ENCODE measurements at places on chromosomes 1 and 21.
A peak's percentile ranks its signal among the peaks of the same experiment; 100 is the strongest.

- DNase-seq: no peak
Observed at GRCh38 chr1:11564237-11564636, 85.3 kb downstream of the DISP3 start.

GRCh38 chr1:206770531-206771337 is at the start of gene IL19:
Gene IL19 (plus strand): TSS chr1:206770773. CDS start chr1:206836663, 65,890 bp downstream.
- no peak for DNase-seq

GRCh38 chr1:53332186-53332564 is 4.3 kb upstream of the LRP8 start:
- no peak for DNase-seq

DNA sequence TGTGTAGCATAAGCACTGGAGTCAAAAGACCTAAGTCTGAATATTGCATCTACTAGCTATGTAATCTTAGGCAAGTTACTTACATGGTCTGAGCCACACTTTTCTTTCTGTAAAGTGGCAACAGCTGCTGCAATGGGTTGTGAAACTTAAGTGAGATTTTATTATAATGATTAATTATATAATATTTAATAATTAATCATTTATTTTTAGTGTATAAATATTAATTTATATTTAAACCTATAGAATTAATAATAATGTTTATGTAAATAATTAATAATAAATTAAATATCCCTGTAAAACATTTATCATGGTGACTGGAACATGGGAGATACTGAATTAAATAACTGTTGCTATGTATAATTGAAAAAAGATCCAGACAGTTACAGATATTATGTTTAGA is 180.3 kb downstream of the LRRC40 start:
- DNase-seq: no peak

DNA sequence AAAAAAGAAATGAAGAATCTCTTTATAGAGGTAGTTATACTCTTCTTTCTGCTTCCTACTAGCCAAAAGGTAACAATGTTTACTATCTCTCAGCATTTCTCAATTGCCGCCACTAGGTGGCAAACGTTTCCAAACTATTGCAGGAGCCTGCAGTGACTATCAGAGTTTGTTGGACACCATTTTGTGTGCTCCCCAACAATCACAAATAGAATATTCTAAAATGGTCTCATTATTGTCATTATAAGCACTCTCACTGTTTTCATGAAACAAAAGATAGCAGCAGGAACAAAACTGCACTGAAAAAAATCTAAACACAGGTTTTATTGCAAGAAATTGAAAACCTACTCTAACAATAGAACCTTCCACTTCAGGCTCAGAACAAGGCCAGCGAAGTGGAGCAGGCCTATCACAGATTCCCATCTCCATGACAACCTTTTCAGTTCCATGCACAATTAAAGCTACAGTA is 83.9 kb upstream of the PLPPR4 start:
- peak; percentile 92 for DNase-seq

DNA sequence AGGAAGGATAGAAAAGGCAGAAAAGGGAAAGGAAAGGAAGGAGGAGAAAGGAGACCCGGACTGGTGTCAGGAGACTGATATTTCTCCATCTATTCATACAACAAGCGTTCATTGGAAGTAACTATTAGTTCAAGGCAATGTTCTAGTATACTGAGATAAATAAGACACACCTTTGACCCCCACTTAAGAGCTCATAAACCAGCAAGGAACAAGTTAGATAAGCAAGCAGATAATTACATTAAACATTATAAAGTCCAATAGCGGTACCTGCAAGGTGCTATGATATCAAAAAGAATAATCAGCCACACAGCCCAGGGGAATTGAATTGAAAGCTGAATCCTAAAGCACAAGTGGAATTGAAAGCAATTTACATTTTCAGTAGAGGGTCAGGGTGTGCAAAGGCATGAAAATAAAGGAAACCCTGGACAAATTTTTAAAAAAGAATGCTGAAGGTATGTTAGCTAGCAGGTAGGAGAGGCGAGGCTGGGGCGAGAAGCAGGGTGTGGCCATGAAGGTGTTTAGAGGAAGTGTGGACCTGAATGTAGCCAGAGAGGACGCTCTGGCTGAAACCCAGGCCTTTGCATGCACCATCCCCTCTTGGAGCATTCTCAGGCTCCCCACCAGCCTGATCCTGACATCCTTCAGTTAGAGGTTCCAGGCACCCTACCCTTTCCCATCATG is 200.0 kb downstream of the SETD4 start:
- DNase-seq: no peak

GRCh38 chr1:48644905-48645605 is 131.6 kb downstream of the BEND5 start:
- peak; percentile 63 for DNase-seq

- DNase-seq: no peak
Observed at GRCh38 chr1:47631411-47631995, 193.7 kb downstream of the FOXD2 start.

GRCh38 chr21:45423968-45424853 is 19.2 kb downstream of the COL18A1 start:
- DNase-seq: no peak

DNA sequence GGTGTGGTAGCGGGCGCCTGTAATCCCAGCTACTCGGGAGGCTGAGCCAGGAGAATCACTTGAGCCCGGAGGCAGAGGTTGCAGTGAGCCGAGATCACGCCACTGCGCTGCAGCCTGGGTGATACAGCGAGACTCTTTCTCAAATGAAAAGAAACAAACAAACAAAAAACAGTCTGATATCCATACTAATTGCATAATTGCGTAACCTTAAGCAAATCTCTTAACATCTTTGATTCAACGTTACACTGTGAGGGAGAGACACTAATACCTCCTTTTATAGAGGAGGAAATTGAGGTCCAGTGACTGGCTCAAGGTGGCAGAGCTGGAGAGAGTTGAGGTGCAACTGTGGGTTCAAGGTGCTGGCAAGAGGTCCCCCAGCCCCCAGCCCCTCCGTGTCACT is 12.6 kb upstream of the COX20 start:
- DNase-seq: no peak

GRCh38 chr1:211522804-211523203 is 30.8 kb upstream of the RD3 start:
- DNase-seq: no peak

DNA sequence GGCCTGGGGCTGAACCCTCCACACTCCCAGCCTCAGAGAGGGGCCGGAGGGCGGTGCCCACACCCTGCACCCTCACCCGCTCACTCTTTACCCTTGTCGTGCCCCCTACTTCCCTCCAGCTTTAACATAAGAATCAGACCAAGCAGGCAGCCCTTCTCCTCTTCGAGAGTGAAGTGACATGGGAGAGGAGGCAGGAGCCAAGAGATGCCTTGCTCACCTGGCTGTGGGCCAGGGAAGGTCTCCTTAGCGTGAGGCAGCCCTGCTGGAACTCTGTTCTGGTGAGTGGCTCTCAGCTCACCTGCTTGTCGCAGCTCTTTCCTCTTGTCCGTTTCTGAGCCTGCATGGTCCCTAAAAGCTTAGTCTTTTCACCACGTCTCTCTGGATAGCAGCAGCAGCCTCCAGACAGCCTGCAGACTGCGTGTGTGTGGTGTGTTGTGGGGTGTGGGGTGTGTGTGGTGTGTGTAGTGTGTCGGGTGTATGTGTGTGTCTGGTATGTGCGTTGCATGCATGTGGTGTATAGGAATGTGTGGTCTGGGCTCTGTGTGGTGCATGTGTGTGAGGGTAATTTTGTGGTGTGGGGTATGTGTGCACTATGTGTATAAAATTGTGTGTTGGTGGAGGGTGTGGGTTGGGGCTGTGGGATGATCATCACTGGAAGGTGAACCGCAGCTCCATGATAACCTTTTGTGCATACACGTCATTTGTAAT is 86.7 kb downstream of the CCDC185 start:
- DNase-seq: peak; percentile 76

DNA sequence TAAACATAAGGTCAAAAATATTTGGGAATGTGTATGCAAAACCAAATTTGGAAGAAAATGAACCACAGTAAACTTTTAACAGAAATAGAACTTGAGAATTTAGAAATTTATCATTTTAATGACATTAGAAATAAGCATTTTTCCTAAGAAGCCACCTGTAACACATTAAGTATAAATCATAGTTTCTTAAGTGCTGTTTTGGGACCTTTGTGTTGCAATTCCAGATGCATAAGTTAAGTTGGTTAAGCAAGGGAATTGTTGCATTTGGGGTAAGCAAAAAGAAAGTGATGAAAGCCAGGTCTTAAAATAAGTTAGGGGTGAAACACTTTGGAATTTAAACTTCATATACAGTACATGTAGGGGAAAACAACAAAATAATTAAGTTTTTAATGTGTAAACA is 49.8 kb downstream of the CDKN2C start:
- no peak for DNase-seq

GRCh38 chr1:160548960-160549664 is 26.1 kb upstream of the SLAMF6 start:
- no peak for DNase-seq

Measured in NCI-H1105 (cell line).